ENCODE measurements at places on chromosomes 4 and X.

- DNase-seq = no peak
Measured at GRCh38 chr4:139965789-139966188, 188.2 kb downstream of the MAML3 start.

DNA sequence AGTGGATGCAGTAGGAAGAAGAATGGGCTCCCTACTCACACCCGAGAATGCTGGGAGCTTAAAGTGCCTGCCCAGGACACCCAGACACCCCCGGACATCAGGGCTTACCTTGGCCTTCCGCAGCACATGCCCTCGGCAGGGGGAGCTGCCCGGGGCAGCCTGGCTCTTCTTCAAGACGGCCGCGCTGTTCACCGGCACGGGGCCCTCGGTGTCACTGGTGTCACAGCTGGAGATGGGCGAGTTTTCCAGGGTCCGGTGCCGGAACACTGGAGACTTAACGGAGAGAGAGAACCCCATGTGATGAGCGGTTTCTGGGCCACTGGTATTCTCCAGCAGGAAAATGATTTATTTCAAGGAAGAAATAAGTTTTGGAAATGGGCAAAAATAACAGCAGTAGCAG, 170.9 kb downstream of the AFAP1 start:
- DNase-seq = no peak

DNA sequence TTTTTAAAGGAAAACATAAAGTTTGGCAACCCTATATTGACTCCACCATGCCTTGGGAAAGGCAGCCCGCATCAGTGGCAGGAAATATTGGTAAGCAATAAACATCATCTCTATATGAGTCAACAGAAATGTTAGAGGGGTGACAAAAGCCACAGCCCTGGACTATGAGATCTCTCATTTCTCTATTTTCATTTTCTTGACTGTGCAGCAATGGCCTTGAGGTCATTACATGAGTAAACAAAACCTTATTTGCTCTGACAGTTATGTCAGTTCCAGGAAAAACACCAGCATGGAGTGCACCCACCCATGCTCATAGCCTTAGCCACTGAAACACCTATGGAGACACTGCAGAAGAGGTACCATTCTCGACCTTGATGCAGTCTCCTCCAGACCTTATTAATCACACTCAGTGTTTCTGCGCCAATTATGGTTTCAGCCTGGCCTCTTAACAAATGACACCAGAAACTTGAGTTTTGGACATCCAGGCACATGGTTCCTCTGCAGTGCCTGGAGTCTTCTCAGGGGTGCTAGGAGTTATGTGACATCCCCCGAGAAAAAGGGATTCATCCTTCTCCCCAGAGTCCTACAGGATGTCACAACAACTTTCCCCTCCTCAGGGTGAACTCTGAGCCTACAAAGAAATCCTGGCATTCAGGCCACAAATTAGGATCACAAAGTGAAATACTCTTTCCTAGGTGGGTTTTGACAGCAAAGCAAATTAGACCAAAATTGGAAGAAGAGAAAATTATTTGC, 16.0 kb upstream of the HPGD start:
- no peak for DNase-seq

DNA sequence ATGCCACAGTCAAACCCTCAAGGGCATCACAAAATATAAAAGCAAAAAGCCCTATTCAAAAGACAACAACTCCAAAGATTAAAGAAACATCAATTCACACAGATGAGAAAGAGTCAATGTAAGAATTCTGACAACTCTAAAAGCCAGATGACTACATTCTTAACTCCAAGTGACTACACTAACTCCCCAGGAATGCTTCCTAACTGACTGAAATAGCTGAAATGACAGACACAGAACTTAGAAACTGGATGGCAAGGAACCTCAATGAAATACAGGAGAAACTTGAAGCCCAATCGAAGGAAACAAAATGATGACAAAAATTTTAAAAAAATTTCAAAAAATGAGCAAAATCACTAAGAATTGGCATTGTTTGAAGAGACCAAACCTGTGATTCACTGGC, 1047.6 kb upstream of the PCDH10 start:
- peak; percentile 42 for DNase-seq

- peak; percentile 92 for DNase-seq
Measured at GRCh38 chr4:83455281-83456183, at the start of the genes HELQ and MRPS18C. Gene HELQ (minus strand): TSS chr4:83455823. CDS start chr4:83455693, 130 bp downstream. Gene MRPS18C (plus strand): TSS chr4:83456058. CDS start chr4:83456078, 20 bp downstream.

DNA sequence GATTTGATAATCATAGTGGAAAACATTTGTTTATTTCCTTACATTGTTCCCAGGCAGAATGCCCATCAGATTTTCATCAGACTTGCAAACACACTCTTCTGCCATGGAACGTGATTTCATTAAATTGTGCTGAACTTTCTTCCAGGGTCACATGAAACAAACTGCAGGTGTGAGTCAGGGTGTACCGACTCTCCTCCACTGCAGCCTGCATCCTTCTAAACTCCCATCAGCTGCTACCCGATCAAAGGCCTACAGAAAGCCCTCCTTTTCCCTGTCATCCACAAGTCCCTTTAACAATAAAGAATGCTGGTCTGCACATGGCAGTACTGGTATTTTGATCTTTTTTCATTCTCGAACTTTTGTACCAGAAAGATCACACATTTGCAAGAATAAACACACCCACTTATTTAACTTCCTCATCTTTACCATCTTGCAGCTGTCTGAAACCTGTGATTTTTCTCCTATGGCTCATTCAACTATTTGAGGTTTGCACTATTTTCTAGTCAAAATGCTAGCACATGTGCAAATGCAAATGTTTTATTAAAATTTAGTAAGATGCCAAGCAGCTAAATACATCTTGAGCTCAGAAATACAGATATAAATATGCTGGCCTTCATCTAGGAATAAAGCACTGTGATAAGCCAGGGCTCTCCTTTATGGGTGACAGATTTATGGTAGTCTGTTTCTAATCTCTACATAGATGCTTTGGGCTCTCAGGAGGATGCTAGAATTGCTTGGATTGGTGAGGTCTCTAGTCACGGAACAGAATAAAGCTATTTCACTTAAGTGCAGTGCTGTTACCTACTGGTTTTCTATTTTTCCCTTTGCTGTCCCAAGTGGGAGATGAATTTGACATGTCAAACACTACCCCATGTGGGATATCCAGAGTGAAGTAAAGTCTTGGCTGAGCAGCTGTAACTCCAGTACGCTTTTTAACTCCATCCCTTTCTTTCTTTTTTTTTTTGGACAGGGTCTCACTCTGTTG, 25.8 kb upstream of the ARHGAP24 start:
- DNase-seq = no peak

GRCh38 chrX:31224381-31225012, 152.7 kb upstream of the FTHL17 start:
- DNase-seq = no peak

DNA sequence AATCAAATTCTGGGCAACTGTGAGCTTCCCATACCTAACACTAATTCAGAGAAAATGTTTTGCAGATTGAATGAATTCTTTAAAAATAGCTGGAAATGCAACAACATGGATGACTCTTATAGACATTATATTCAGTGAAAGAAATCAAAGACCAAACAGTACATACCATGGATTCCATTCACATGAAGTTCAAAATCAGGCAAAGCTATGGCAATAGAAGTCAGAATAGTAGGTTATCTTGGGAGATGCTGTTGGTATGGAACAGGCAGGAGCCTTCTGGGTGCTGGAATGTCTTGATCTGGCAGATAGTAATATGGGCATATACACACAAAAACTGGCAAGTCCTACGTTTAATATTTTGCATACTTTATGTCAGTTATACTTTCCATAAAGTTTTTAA, 25.5 kb upstream of the CBLL2 start:
- peak; percentile 37 for DNase-seq

GRCh38 chr4:4599481-4600275, 57.8 kb upstream of the STX18 start:
- DNase-seq = no peak

GRCh38 chr4:75644095-75644494, 13.8 kb upstream of the CDKL2 start:
- no peak for DNase-seq

- DNase-seq = no peak
Measured at GRCh38 chrX:39975101-39975925, 122.4 kb downstream of the BCOR start.

DNA sequence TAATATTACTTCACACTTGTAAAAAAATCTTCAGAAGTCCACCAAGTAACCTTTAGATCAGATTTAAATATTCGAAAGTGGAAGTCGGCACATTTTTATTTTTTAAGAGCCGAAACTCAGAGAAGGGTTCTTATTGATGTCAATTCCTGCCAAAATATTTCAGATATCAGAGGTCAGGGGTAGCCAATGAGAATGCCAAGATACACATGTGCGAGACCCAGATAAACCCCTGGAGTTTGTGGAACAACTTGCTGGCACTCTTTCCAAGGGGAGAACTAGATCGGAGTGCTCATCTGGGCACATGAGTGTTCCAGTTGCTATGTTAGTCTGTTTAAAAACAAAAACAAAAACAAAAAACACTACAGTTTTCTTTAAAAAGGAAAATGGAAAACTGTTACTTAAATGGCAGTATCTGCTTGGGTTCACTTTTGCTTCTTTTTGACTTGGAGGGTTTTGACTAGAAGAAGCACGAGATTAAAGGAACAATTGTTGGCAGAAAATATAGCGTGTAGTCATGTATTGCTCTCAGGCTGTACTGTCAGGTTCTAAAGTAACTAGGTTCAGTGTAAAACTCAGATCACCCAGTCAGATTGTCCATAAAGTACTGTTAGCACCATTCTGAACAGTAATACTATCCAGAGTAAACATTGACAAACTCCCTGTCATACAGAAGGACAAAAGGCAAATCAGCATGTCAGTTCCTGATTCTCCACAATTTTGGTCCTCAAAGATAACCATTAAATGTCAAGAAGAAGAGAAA, 188.0 kb upstream of the PACRGL start:
- no peak for DNase-seq

DNA sequence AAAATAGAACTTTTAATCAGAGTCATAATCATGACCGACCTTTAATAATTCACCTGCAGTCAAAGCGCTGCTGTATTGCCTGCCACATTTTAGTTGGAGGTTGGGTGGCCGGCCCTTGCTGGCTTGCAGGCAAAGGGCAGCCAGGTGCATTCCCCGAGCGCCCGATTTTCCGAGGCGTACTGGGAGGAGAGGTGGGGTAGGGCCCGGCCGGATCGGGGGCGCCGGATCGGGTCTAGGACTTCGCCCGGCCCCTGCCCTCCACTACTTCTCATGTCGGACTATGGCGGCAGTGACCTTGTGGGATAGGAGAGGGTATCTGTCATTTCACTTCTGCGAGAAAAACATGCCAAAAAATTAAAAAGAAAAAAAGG, 2.5 kb upstream of the RS1 start:
- DNase-seq = no peak
